Caki2 (cell line): ENCODE measurements at places on chromosomes 1 and 21. TPM values are rescaled to one million over a fixed set of nuclear protein-coding genes. Genes with fewer than 3 reads are reported as not detected.

Gene GJC2
- 0.10 TPM in 1 of 2 replicates, not detected in the other for total RNA-seq

Gene ANKRD35
- total RNA-seq = not detected in 2 replicates

Gene TFF3
- not detected in 2 replicates for total RNA-seq

Gene COL9A2
- total RNA-seq = not detected in 2 replicates

Gene BRINP3
- total RNA-seq = not detected in 2 replicates

Gene PDE4B
- total RNA-seq = not detected in 2 replicates

Gene SIK1
- total RNA-seq = 18.9 and 35.5 TPM in 2 replicates
